Right forelimb (tissue), 1 donor: ENCODE measurements at places on chromosomes 2 and 18.

DNA sequence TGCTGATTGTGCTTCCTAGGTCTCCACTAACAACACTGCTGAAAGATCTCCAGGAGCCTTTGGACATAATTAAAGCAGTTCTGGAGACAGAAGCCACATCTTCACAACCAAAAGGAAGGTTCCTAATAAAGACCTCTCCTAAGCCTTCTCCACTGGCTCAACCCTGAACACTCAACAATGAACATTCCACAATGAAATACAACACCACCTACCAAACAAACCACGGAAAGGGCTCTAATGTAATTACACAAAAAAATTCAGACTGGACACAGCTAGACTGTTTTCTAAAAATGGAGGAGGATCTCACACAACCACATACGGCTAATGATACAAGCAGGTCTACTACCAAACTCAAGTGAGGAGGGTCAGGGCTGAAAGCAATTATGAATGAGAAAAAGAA, 43.6 kb downstream of the NOL10 start:
- no peak for DNase-seq

DNA sequence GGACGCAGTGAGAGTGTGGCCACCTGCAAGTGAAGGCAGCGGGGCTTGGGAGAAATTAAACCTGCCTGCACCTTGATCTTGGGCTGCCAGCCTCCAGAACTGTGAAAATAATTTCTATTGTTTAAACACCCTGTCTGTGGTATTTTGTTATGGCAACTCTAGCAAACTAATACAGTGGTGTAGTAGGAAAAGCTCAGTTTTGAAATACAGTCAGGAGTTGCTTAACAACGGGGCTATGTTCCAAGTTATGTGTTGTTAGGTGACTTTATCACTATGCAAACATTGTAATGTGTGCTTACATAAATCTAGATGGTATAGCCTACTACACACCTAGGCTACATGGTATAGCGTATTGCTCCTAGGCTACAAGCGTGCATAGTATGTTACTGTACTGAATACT, 93.4 kb upstream of the FN1 start:
- no peak for DNase-seq

DNA sequence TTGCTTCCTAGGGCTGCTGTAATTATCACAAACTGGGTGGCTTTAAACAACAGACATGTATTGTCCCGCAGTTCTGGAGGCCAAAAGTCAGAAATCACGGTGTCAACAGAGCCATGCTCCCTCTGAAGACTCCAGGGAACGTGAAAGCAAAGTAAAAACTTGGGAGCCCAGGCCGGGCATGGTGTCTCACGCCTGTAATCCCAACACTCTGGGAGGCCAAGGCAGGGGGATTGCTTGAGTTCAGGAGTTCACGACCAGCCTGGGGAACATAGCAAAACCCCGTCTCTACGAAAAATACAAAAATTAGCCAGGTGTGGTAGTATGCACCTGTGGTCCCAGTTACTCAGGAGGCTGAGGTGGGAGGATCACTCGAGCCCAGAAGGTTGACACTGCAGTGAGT, 63.5 kb downstream of the MCFD2 start:
- DNase-seq, result no peak

- peak; percentile 56 for DNase-seq
These were observed 459.5 kb downstream of the DLGAP1 start for GRCh38 chr18:3995476-3996102.

- DNase-seq, result no peak
These were observed 58.9 kb upstream of the CTDP1 start for GRCh38 chr18:79620576-79621165.

- DNase-seq, result no peak
These were observed 158.0 kb upstream of the MMADHC start for GRCh38 chr2:149745396-149746230.

- DNase-seq, result no peak
These were observed 89.0 kb upstream of the SLC14A2 start for GRCh38 chr18:45526114-45526841.

- DNase-seq, result no peak
These were observed 120.5 kb downstream of the AFF3 start for GRCh38 chr2:100021791-100022340.

GRCh38 chr18:57764995-57765394, 38.1 kb downstream of the ATP8B1 start:
- no peak for DNase-seq

- DNase-seq, result no peak
These were observed 43.0 kb downstream of the PTGR3 start for GRCh38 chr18:75165926-75166325.

DNA sequence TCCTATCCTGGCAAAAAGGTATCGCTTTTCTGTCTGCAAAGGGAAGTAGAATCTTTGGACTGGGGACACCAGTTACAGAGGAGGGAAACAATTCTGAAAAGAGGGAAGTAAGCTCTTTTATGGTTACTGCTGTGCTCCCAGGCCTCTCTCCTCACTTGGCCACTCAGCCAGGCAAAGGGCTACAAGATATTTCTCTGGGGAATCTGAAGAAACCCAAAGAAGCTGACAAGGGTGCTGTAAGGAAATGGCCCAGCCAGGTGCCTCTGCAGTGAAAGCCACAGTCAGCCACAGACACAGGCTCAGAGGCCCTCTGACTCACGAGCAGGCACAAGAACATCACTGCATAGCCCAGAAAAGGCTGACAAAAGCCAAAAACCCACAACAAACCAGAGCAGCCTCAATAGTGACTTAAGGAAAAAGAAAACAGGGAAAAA, 5.8 kb downstream of the HDLBP start:
- no peak for DNase-seq

DNA sequence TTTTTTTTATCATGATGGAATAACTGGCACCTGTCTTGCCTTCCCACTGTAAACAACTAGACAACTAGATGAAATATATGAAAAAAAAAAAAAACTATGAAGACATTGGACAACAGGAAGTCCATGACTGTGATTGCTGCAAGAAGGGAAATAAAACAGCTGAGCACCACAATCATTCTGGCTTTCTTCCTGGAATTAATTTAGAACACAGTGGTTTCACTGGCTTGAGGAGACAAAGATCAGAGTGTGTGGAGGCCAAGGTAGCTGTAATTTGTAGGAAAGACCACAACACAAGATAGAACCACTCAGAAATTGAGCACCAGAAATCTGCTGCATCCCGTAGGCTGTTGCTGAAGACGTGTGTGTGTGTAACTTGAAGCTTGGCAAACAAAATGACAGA, 121.1 kb upstream of the PID1 start:
- no peak for DNase-seq

- DNase-seq, result no peak
These were observed 75.7 kb upstream of the ATIC start for GRCh38 chr2:215236131-215236530.

DNA sequence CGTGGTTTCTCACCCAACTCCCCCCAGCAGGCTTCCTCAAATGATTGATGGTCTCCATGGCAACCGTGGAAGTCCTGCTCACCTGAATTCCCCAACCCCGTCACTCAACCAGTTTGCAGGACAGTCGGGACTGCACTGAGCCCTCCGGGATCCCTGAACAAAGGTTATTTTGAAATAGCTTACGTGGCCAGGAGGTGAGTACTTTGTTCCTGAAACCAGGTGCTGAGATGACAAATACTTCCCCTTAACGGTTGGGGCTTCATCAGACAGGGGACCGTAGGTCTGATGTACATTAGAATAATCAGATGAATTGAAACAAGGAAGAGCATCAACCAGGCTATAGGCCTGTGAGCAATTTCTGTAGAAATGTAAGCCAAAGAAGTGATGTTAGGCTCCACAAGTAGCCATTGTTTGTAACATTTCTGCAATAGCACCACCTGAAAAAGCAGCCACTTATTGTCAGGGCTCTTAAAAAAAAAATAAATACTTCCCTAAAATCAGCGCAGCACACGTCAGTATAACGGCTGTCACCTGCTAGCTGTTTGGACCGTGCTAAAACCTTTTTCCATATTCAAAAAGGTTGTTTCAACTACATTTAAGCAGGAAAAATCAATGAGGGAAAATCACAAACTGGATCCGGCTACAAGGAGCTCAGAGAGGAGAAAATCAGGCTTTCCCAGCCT, 206.4 kb upstream of the ID2 start:
- DNase-seq, result no peak

DNA sequence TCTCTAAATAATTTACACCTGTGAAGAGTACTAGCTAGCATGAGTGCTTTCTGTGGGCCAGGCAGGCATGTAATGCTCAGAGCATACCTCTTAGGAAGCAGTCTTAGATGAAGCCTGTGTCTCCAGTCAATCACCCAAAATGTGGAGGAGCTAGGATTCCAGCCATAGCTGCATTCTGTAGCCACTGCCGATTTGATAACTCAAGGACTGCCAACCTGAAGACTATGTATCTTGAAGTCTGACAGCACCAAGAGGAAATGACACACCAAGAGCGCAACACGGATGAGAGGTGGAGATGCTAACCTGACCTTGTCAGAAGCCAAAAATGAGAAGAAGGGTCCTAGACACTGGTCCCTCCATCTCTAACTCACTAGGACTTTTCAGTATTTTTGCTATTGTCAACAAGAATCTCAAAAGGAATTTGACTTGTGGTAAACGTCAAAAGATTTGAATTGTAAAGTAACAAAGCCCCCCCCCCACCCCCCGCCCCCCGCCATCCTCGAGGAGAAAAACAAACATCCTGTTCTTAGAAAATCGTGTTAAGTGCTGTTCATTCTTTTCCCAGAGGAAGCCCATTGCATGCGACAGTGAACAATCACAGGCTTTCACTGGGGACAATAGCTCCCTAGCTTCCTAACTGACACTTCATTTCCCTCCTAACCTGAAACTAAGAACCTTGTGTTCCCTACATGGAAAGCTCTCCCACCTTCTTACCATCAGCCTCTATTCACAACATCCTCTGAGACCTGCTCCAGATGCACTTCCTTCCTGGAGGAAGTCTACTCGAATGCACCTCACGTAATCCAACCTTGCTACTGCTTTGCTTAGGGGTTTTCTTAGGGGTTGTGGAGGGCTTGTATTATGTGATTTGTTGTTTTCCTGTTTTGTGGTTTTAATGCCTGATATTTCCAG, 14.7 kb downstream of the CDC42EP3 start:
- no peak for DNase-seq

GRCh38 chr2:150127995-150128394, 359.5 kb downstream of the RND3 start:
- no peak for DNase-seq

DNA sequence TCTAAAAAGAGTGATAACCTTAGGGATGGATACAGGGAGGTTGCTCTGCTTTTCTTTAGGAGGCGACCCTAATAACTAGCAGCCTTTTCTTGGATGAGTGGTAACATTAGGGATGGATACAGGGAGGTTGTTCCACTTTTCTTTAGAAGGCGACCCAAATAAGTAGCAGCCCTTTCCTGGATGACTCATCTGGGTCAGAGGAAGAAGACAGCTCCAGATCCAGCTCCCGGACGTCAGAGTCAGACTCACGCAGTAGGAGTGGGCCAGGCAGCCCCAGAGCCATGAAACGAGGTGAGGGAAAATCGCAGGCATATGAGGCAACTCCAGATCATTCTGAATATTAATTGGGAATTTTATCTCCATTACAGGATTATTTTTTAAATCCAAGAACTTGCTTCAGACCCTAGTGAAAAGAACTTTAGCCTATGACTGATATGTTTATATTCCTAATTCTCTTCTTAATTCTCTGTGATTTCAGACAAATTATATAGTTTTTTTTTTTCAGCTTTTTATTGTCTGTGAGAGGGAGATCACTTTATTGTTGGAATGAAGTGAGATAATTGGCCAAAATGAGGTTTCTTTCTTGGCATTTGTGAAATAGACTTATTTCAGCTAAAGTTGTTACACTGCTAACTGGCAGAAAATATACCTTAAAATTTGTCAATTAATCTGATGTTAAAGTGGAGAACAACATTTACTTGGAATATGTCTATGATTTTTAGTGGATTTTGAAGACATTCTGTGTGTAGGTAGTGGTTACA, 31.2 kb upstream of the C1GALT1C1L start:
- DNase-seq, result no peak

- no peak for DNase-seq
These were observed 152.9 kb downstream of the LPIN1 start for GRCh38 chr2:11899264-11899818.

GRCh38 chr2:148917431-148917830, 42.4 kb downstream of the KIF5C start:
- no peak for DNase-seq

DNA sequence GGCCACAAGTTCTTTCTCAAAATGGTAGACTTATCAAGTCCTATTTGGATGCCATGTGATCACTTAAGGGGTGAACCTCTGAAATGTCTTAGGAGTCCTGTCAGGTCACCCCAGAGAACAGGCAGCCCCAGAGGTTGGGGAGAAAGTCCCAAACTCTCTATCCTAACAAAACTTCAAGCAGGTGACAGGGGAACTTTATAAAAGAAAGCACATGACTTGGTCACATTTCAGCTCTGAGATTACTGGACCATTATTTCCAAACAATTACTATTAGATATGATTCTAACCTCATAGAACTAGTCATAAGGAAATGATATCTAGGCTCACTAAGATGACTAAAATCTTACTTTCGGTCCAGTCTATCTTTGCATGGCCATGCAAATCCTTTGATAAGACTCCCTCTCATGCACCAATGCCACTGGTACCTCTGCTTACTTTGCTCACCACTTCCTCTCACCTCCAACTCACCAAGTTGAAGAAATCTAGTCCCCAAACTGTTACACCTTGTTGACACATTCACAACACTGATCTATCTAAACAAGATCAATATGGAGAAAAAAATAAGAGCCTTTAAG, 107.0 kb downstream of the GALNT14 start:
- DNase-seq, result no peak

DNA sequence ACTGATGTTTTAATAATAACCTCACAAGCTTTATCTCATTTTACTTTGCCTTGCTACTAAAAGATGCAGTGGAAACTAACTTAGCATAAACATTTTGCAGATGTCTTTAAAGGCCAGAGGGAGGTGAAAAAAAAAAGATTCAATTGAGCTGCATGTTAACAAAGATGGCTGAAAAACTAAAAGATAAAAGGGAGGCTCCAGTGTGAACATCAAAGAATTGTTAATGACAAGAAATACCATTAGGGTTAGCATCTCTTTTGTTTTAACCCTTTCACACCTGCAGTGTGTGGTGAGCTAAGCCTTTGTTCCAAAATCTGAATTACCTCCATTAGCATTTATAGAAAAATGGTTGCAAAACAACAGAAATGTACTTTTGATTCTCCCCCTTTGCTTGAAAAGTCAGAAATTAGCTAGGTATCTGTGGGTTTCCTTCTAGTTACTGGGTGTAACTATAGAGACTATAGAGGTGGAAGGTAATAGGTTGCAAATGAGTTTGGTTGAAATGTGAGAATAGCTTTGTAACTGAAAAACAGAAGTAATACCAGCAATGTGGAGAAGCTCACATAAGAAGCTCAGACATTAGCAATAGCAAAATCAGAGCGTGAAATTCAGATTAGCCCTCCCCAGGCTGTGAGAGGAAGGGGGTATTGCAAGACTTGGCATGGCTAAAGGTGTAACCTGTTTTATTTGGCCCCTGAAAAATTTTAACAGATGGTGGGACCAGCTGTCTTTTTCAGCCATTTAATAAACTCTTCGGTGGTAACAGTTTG, 34.8 kb upstream of the SP5 start:
- no peak for DNase-seq

GRCh38 chr2:9249020-9249800, 42.6 kb downstream of the ASAP2 start:
- no peak for DNase-seq
